Immature natural killer cell (primary cell): ENCODE measurements at places on chromosomes 12 and 14. TPM values are rescaled to one million over a fixed set of nuclear protein-coding genes. Genes with fewer than 3 reads are reported as not detected.

GRCh38 chr12:106097011-106097410 lies 41.7 kb downstream of the NUAK1 start:
- H3K36me3 ChIP-seq: no peaks in the 10 kb centered on the region
- no peak overlapping the region for H3K4me3 ChIP-seq
- no peaks in the 10 kb centered on the region for H3K4me1 ChIP-seq
- no peak for DNase-seq

DNA sequence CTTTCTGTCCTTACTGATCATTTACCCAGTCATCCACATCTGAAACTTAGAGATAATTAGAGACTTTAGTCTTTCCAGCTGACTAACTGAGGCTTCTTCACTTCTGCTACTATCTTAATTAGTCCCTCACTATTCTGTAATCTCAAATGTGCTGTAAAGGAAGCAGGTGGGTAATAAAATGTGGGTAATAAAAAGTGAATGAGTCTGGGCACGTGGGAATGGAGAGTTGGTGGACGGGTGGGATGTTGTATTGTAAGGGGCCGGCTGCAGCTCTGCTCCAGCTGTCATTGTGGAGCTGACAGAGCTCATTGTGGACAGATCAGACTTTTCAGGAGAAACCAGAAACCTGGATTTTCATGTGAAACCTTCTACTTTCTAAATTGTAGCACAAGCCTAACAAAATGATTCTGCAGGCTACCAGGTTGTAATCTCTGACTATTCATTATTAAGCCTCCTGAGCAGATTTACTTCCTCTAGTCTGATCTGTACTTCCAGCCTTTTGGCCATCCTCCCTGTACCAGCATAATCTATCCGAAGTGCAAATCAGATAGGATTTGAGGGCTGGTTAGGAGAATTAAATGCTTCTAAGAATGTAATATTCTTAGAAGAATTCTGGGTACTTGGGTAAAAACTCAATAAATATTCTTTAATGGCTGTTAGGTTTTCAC lies 42.0 kb upstream of the BMAL2 start:
- no peak overlapping the region for H3K4me3 ChIP-seq
- DNase-seq: no peak
- no peaks in the 10 kb centered on the region for H3K36me3 ChIP-seq
- no peak overlapping the region for H3K27ac ChIP-seq
- H3K27me3 ChIP-seq: no peaks in the 10 kb centered on the region

- DNase-seq: no peak
- no peak overlapping the region for H3K4me3 ChIP-seq
- no peaks in the 10 kb centered on the region for H3K4me1 ChIP-seq
- no peak overlapping the region for H3K27ac ChIP-seq
These were observed 645 bp downstream of the KITLG start for GRCh38 chr12:88579601-88580050.

DNA sequence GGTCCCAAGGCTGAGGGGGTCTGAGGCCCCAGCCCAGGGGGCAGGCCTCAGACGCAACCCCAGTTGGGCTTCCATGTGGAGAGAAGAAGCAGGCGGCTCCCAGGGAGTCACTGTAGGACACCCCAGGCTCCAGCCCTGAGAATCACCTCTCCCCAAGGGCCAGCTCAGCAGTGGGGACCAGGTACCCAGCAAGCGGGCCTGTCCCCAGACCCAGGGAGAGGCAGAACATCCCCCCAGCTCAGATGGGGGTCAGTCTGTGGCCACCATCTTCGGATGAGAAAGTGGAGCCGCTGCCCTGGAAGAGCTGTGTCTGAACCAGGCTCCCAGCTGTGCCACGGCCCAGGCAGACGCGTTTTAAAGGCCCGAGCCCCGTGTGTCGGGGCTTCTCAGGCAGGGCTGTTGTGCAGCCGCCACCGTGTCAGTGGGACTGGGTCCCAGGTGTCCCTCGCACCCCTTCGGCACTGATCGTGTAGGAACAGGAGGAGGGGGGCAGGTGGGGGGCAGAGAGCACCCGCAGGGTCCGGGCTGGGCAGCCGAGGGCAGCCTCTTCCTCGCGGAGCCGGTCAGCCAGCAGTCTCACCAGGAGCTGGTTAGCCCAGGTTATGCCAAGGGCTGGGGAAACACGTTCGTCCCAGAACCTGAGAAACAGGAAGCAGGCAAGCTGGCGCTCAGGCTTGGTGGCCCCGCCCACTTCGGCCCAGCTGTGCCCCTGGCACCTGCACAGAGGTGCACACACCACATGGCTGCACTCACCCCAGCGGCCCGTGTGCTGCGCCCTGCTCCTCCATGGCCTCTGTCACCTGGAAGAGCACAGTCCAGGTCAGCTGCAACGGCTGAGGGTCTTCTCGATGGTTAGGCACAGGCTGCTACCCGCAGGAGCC lies 16.6 kb downstream of the XRCC3 start:
- no peak overlapping the region for H3K27ac ChIP-seq
- no peaks in the 10 kb centered on the region for H3K36me3 ChIP-seq
- peaks cover 14% of the 10 kb centered on the region for H3K4me1 ChIP-seq
- no peak overlapping the region for H3K4me3 ChIP-seq
- H3K27me3 ChIP-seq: peaks cover under 1% of the 10 kb centered on the region

GRCh38 chr12:30836656-30837445 lies 82.1 kb upstream of the CAPRIN2 start:
- peaks cover 12% of the 10 kb centered on the region for H3K27me3 ChIP-seq
- no peak overlapping the region for H3K4me3 ChIP-seq
- DNase-seq: no peak
- no peak overlapping the region for H3K27ac ChIP-seq
- no peaks in the 10 kb centered on the region for H3K4me1 ChIP-seq

Gene SLC2A3
- 114 TPM for polyA plus RNA-seq

Gene SLC4A8
- polyA plus RNA-seq: 1.2 TPM

Gene FOXG1
- not detected for polyA plus RNA-seq

Gene CDC42BPB
- polyA plus RNA-seq: not detected
